ENCODE measurements at places on chromosomes 16 and 17.
A peak's percentile ranks its signal among the peaks of the same experiment; 100 is the strongest.

GRCh38 chr17:65005858-65006257 is 50.7 kb downstream of the GNA13 start:
- DNase-seq = no peak

- no peak for DNase-seq
Observed at GRCh38 chr17:83068641-83069570, 10.5 kb upstream of the METRNL start.

DNA sequence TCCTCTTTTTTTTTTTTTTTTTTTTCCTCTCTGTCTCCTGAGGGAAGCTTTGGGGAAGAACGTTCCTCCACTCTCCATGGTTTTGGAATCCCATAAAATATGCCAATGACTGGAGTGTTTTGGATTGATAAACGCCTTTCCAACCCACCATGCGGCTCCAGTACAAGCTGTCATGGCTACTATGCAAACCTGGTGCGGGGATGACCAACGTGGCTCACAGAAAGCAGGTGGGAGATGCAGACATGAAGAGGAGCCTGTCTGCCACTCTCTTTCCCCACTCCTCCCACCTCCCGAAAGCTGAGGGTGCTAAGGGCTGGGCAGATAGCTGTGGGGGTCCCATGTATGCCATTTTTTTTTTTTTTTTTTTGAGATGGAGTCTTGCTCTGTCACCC is 69.9 kb upstream of the SEC14L1 start:
- no peak for DNase-seq

GRCh38 chr17:44066204-44066930 is at the start of gene LSM12:
TSS of gene LSM12 (minus strand) at chr17:44066671. CDS start at chr17:44066587, 84 bp downstream.
- peak; percentile 81 for DNase-seq

DNA sequence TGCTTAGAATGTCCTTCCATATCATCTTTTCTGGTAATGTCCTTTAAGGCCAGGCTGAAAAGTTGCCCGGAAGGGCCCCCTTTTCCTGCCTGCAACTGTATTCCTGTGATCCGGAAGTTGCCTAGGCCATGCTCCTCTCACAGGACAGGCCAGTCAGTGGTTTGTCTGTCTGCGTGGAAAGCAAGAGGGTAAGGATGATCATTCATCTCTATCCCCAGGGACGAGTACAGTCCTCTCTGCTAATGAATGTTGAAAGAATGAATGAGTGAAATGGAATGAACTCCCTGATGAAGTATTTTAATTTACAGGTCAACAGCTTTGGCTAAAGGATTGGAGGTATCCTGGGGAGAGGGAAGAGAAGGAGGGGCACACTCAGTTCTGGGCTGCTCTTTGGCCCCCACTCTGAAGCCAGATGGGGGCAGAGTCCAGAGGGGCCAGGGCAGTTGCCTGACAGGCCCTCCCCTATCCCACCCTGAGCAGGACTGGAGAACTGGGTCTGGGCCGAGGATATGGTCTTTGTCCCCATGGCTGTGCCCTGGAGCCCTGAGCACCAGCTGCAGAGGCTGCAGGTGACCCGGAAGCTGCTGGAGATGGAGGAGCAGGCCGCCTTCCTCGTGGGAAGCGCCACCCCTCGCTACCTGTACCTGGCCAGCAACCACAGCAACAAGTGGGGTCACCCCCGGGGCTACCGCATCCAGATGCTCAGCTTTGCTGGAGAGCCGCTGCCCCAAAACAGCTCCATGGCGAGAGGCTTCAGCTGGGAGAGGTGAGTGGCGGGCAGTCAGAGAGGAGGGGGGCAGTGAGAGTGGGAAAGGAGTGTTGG is 3.2 kb downstream of the AOC3 start:
- no peak for DNase-seq

GRCh38 chr17:43928609-43929008 is 13.7 kb downstream of the PPY start:
- DNase-seq = no peak

GRCh38 chr16:47481698-47482374 is 20.7 kb downstream of the PHKB start:
- DNase-seq = no peak

DNA sequence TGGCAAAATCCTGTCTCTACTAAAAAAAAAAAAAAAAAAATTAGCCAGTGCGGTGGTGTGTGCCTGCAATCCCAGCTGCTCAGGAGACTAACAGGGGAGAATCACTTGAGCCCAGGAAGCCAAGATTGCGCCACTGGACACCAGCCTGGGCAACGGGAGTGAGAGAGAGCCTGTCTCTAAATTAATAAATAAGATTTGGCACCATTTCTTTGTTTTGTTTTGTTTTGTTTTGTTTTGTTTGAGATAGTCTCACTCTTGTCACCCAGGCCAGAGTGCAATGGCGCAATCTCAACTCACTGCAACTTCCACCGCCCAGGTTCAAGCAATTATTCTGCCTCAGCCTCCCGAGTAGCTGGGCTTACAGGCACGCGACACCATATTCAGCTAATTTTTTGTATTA is 9.4 kb upstream of the GAST start:
- DNase-seq = no peak

DNA sequence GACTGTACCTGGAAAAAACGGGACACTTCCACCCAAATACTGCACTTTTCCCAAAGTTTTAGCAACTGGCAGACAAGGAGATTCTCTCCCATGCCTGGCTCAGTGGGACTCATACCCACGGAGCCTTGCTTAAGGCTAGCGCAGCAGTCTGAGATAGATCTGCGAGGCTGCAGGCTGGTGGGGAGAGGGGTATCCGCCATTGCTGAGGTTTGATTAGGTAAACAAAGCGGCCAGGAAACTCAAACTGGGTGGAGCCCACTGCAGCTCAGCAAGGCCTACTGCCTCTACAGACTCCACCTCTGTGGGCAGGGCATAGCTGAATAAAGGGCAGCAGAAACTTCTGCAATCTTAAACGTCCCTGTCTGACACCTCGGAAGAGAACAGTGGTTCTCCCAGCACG is 44.8 kb downstream of the UTP18 start:
- DNase-seq = no peak

DNA sequence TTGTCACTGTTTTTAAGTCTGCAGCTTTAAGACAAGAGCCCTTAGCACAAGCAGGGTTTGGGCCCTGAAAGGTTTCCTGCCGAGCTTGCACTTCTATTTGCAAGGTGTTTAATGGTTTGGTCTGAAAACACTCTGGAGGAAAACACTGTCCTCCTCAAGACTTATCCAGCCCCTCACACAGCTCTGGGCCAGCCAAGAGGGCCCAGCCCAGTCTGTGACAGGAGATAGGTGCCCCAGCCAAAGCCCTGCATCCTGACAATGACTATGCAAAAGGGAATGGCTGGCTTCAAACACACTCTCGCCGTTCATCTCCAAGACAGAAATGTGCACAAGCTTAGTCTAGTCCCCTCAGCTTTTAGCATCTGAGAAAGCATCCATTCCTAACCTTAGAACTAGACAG is 26.9 kb downstream of the MPG start:
- no peak for DNase-seq

GRCh38 chr16:27080895-27081294 is 14.2 kb downstream of the C16orf82 start:
- DNase-seq = no peak

DNA sequence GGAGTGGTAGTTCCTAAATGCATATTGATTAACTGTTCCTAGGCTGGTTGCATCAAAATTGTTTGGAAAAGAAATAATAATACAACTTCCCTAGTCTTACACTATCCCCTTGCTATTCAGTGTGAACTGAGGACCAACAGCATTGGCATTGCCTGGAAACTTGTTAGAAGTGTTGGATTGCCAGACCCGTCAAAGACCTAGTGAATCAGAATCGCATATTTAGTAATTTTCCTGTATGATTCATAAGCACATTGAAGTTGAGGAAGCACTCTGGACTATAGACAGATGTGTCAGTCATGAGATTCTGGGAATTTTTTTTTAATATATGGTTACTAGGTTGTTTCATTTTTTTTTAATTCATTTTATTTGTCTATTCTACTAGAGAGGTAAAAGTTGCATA is 34.7 kb upstream of the KCNJ16 start:
- no peak for DNase-seq

DNA sequence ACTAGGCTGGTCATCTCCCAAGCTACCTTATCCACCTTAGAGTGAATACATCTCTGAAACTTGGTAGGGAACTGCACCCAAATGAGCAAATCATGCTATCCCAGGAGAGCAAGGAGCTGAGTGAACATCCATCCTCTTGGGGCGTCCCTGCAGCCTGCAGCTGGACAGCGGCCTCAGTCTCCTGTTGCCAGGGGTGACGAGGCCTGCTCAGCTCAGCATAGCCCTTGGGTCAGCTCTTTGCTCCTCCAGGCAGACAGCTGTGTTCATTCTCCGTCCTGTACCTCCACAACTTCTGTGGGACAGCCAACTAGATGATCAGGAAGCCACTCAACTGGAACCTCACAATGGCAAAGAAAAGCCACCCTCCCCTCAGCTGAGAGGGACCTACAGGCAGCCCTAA is 111.9 kb downstream of the SOCS1 start:
- no peak for DNase-seq

DNA sequence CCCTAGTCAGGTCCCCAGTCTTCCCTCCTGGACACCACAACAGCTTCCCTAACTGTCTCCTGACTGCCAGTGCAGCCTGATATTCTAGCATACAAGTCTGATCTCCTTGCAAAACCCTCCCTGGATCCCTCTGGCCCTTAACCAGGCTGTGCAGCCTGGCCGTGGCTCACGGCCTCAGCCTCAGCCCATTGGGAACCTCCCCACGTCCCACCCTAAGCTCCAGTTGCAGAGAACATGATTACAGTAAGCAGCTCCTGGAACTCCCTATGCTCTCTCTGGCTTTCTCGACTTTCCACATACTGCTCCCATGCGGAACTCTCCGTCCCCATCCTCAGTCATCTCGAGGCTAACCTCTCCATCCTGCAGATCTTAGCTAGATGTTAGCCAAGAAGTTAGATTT is 13.0 kb downstream of the ALOX12B start:
- no peak for DNase-seq

GRCh38 chr17:77951123-77951522 is 7.4 kb upstream of the TNRC6C start:
- no peak for DNase-seq

GRCh38 chr16:77919761-77920415 is 102.5 kb upstream of the CLEC3A start:
- DNase-seq = no peak

GRCh38 chr16:66324815-66325515 is 41.5 kb upstream of the CDH5 start:
- DNase-seq = no peak

- no peak for DNase-seq
Observed at GRCh38 chr16:14562691-14563491, 67.2 kb downstream of the PARN start.

- no peak for DNase-seq
Observed at GRCh38 chr16:68257251-68257905, 6.9 kb upstream of the SLC7A6 start.

DNA sequence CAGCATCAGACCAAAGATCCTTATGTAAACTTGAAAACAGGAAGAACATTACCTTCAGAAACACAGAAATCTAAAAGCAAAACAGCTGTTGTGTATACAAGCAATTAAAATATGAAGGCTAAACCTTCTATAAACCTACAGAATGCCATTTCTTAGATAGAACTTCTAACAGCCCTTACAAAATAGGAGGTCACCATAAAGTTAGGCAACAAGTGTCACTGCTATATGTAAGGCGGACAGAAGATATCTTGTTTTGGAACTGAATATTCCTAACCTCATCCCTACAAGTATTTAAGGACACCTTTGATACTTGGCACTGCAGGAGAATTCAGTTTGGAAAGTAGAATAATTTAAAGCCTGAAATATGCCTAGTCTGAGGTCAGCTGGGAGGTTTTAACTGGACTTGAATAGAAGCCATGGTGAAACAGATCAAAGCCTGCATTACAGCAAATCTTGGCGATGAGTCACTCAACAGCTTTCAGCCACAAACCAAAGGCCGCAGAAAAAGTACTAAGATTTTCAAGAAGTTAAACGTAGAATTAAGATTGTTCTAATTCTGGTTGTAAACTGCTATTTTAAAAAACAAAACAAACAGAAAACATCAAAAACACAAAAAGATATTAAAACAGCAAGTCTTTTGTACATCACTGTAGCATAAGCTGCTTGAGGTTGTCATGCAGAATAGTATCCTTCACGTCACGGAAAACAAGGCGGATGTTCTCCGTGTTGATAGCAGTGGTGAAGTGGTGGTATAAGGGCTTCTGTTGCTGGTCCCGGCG is 42.7 kb downstream of the GNA13 start:
- no peak for DNase-seq

- no peak for DNase-seq
Observed at GRCh38 chr17:17405673-17406072, 71.1 kb upstream of the MED9 start.

- peak; percentile 37 for DNase-seq
Observed at GRCh38 chr17:39622380-39623006, 4.3 kb upstream of the PPP1R1B start.

- DNase-seq = no peak
Observed at GRCh38 chr17:32303781-32304288, 38.1 kb downstream of the C17orf75 start.

GRCh38 chr17:30519707-30520106 is 42.5 kb downstream of the GOSR1 start:
- no peak for DNase-seq

GRCh38 chr17:18315562-18315922 is 449 bp downstream of the SMCR8 start:
- DNase-seq = no peak

DNA sequence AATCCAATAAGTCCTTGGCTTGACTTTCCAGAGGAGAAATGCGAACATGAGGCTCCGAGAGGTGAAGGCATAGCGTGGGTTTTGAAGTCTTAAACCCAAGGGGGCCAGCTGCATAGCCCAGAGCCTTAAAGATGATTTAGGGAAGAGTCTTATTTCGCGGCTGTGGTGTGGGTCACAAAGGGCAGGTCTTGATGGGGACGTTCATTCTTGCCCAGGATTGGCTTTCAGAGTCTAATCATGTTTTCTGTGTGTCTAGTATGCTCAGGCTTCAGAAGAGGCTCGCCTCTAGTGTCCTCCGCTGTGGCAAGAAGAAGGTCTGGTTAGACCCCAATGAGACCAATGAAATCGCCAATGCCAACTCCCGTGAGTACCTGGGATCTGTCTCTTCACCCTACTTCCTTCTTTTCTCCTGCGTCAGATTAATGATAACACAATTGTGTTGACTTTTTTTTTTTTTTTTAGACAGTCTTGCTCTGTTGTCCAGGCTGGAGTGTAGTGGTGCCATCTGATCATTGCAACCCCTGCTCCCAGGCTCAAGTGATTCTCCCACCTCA is 951 bp downstream of the RPL19 start:
- DNase-seq = no peak

GRCh38 chr16:88839745-88840599 is 16.8 kb downstream of the GALNS start:
- DNase-seq = no peak

DNA sequence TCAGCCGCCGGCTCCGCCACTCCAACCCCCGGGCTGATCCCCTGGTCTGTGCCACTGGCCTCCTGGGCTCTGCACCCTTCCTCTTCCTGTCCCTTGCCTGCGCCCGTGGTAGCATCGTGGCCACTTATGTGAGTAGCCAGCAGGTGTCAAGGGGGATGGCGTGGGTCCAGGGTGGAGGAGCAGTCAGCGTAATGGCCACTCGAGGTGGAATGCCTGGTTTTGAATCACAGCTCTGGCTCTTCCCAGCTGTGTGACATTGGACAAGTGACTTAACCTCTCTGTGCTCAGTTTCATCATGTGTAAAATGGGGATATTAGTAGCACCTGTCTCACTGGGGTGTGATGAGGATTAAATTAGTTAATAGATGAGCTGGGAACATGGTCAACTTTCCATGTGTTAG is 2.4 kb upstream of the LAT start:
- no peak for DNase-seq

All from stimulated activated CD4-positive, alpha-beta T cell treated with anti-CD3 and anti-CD28 coated beads, TNF-alpha, amount 100 ng/mL, for 24 hours (primary cell).